ENCODE measurements at places on chromosomes 6 and 20. TPM values are rescaled to one million over a fixed set of nuclear protein-coding genes. Genes with fewer than 3 reads are reported as not detected.

The XKR7 gene
- total RNA-seq: not detected

The NMBR gene
- not detected for total RNA-seq

The RAD21L1 gene
- total RNA-seq: under 0.01 TPM

The KHDRBS2 gene
- not detected for total RNA-seq

The RRAGD gene
- 0.09 TPM for total RNA-seq

The DAAM2 gene
- total RNA-seq: 0.38 TPM

The TOP1 gene
- 28.5 TPM for total RNA-seq

The CEP85L gene
- 12.0 TPM for total RNA-seq

The SOBP gene
- total RNA-seq: 2.2 TPM

The MCCD1 gene
- total RNA-seq: not detected

The GPX5 gene
- not detected for total RNA-seq

The TRIM15 gene
- not detected for total RNA-seq

The OLIG3 gene
- total RNA-seq: not detected

The DEFB121 gene
- total RNA-seq: not detected

The TCF15 gene
- 0.90 TPM for total RNA-seq

The PI3 gene
- not detected for total RNA-seq

The AVP gene
- total RNA-seq: not detected

The SDCBP2 gene
- 8.1 TPM for total RNA-seq

The SPAG4 gene
- total RNA-seq: 23.5 TPM

The ADGRG6 gene
- total RNA-seq: 5.3 TPM

The TGM3 gene
- not detected for total RNA-seq

The KCNB1 gene
- total RNA-seq: under 0.01 TPM

The BIRC7 gene
- total RNA-seq: not detected

The ZNF311 gene
- total RNA-seq: 0.63 TPM

The MUC21 gene
- not detected for total RNA-seq

The BACH2 gene
- total RNA-seq: 0.27 TPM

The SLC4A11 gene
- total RNA-seq: 4.1 TPM

The ULBP3 gene
- 9.2 TPM for total RNA-seq

The C6orf58 gene
- not detected for total RNA-seq

The SNAI1 gene
- total RNA-seq: 2.9 TPM

The HEY2 gene
- total RNA-seq: 1.1 TPM

The LY6G6D gene
- not detected for total RNA-seq

The SUMO4 gene
- total RNA-seq: 1.1 TPM
